ENCODE measurements at places on chromosomes 2 and 18.

DNA sequence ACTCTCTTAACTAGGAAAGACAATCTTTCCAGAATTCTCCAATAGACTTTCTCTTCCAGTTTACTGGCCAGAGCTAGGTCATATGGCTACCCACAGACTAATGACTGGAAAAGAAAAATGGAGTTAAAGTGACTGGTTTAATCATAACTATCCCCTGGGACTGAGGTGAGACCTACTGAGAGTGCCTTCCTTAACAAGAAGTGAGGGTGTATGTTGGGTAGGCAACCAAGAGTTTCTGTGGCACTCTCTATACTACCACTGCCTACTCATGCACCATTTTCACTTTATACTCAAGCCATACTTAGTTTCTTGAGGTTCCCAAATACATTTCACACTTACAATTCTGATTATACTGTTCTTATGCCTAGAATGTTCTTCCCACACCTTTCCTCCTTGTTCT, 6.9 kb upstream of the GFPT1 start:
- DNase-seq, result no peak

DNA sequence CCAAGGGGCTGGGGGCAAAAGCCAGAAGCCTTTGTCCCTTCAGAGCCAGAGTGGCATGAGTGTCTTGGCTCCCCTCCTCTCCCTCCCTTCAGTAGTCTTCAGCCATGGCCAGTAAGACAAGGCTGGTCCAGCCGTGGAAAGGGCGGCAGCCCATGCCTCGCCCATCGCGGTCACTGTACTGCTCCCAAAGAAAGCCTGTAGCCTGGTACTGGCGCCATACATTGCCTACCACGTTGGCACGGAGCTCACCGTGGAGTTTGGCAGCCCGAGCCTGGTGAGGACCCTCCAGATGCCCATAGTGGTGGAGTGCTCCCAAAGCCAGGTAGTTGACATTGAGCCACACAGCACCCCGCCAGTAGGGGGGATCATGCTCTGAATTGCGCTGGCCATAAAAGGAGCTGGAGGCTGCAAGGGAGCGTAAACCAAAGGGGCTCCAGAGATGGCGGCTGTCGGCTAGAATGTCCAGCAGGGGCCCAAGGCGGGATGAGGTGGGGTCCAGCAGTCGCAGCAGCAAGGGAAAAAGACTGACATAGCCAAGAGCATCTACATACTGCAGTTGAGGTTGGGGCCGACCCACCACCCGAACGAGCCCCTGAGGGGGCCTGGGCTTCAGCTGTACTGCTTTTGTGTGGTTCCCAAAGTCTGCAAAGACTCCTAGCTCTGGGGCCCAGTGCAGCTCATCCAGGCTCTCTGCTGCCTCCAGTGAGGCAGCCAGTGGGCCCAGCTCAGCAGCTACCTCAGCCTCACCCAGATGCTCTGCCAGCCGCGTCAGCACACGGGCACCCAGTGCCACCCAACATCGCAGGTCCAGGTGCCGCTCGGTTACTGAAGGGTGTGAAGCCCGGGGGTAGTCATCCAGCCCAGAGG, 3.2 kb downstream of the WBP1 start:
- DNase-seq, result no peak

DNA sequence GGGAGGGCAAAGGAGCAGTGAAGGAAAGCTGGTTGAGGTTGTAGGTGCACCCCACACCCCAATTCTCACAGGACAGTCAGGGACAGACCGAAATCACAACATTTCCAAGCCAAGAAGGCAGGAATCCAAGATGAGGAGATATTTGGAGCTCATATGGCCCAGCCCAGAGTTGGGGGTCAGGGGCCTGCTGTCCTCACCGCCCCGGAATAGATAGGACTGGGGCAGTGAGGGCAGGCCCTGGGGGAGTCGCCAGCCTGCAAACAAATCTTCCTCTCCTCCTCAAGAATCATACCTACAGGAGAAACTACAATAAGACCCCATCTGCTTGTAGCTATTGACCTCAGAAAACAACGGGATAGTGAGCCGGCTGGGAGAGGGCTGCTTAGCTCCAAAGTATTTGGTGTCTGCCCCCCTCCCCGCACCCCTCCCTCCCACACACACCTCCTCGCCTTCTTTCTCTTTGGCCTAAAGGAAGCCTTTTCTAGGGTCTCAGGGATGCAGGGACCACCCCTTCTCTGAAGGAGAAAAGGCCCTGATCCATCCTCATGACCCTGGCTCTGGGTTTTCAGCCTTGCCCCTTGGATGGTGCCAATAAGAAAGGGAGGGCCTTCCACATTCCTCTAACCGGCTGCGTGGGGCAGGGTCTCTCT, 3.8 kb downstream of the EN1 start:
- no peak for DNase-seq

DNA sequence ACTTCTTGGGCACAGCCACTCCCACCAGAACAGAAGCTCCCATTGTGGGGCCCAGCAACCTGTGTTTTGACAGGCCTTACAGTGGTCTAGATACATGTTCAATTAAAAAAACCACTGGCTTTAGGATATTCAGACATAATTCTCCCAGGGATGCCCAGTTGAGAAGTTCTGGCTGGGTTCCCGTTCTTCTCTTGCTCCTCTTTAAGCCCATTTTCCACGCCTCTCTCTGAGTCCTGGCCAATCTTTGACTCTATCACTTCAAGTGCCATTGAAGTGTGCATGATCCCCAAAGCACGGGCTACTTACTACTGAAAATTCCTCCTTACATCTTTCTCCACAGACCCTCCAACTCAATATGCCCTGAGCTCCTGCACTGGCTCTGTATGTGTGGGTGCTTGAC, 17.5 kb upstream of the SULT1C3 start:
- DNase-seq, result no peak

DNA sequence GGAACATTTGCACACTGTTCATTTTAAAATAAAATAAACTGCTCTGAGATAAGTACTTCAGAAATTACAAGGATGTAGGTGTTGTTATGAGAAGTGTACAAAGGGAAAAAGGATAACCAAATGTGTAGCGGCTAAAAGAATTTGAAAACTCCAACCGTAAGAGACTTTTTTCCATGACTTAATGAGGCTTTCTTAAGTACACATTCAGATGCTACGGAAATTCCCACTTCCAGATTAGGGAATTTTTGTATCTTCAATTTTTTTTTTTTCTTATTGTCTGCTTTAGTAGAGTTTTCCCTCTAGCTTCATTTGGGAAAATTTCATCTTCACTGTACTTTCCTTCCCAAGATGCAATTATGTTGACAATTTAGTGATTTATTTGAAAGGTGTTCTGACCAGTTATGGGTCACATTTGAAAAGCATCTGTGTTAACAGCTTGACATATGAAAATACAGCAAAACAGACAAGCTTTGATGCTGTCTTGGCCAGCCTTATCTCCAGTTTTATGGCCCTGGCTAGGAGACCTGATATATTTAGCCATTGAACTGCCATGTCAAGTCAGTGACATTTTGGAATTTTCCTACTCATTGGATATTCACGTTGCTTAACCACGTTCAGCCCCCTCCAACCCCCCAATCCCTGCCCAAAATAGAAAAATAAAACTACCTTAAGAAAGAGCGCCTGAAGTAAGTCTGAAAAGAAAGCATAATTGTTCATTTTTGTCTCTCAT, 105.6 kb downstream of the FEZ2 start:
- no peak for DNase-seq

Measured in stimulated activated CD8-positive, alpha-beta memory T cell treated with anti-CD3 and anti-CD28 coated beads, Interleukin-15, amount 100 ng/mL, for 24 hours (primary cell).